ENCODE measurements at places on chromosomes 5 and 9.

DNA sequence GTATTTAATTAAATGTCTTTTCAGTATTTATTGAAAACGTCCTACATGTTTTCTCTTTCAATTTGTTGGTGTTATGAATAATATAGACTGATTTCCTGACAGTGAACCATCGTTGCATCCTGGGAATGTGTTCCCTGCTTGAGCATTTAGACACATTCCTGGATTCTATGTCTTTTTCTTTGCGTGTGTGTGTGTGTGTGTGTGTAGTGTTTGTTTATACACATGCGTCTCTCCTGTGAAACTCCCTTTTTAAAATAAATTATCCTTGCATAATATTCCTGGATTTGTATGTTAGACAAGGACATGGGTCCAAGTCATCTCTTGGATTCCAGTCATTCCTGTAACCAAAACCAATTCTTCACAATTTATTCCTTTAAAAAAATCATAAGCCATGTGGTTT, 153.4 kb downstream of the HSPA4 start:
- no peak for DNase-seq

DNA sequence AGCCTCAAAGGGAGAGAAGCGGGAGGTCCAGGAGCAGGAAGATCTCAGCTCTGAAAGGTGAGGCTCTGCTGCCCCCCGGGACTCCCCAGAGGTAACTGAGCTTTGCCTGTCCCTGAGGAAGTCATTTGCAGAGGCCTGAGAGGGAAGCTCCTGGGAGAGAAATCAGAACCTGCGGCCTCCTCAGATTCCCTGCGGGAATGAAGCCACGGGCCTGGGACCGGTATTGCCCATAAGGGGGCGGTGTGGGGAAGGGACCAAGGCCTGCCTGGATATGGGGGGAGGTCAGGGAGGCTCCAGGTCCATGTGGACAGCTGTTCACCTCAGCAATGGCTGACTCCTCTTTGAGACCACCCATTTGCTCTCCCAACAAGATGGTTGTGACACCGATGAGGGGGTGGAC, 1.3 kb downstream of the SPATA31E1 start:
- peak; percentile 84 for DNase-seq

GRCh38 chr9:2127486-2127885, 112.3 kb downstream of the SMARCA2 start:
- no peak for DNase-seq

- no peak for DNase-seq
These were observed 67.3 kb upstream of the PCSK5 start for GRCh38 chr9:75823151-75823550.

DNA sequence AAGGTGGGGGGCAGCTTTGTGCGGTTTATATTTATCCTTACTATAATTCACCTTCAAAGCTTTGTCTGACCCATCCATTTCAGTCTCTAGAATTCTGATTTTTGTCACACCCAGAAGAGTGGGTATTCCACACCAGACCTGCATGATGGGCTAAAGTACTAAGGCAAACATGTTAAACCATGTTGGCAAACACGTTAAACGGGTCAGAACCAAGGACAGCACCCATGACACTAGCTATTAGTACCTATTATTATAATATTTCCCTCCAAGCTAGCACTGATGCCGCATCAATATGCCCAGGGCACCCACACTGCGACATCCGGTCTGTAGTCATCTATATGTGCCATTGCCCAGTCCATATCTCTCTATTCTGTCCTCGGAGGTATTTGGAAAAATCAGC, 104.7 kb downstream of the FBXW11 start:
- no peak for DNase-seq

DNA sequence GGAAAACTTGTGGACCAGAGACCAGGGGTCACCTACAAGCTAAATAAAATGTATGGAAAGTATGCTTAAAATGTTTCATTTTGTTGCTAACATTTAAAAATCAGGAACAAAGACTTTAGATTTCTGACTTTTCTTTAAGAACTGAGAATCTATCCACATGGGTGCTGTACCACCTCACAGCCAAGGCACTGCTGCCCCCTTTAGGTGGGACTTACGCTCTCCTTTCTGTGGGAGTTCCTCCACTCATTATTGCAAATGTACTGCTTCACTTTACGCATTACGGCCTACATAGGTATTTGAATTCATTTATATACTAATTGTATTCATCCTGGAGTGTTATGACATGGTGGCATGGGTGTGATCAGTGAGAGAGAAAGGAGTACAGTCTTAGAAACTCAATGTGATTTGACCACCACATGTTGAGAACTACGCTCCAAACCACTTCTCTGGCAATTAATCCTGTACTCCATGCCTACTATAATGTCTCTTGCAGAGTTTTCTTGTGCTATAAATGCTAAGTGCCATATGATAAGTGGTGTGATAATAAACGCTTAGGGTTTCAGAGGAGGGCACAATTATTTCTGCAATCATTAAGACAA, 24.7 kb upstream of the CETN3 start:
- DNase-seq, result peak; percentile 42
